CD8-positive, alpha-beta memory T cell (primary cell): ENCODE measurements at places on chromosomes 3 and 15. TPM values are rescaled to one million over a fixed set of nuclear protein-coding genes. Genes with fewer than 3 reads are reported as not detected.

- H3K4me3 ChIP-seq: no peak overlapping the region
- no peak for DNase-seq
- no peaks in the 10 kb centered on the region for H3K27me3 ChIP-seq
- no peaks in the 10 kb centered on the region for H3K4me1 ChIP-seq
- no peaks in the 10 kb centered on the region for H3K36me3 ChIP-seq
These were observed 105.9 kb downstream of the OTOL1 start for GRCh38 chr3:161602475-161602874.

GRCh38 chr3:187336322-187336721, 31.9 kb upstream of the RTP4 start:
- H3K27ac ChIP-seq: no peak overlapping the region
- DNase-seq: no peak
- no peaks in the 10 kb centered on the region for H3K27me3 ChIP-seq
- H3K4me1 ChIP-seq: no peaks in the 10 kb centered on the region
- H3K4me3 ChIP-seq: no peak overlapping the region
- no peaks in the 10 kb centered on the region for H3K36me3 ChIP-seq

AQP9 gene
- total RNA-seq: 0.22 TPM

CPLX3 gene
- not detected for total RNA-seq
